ENCODE measurements at places on chromosomes 1 and 21.

GRCh38 chr1:66335859-66336640 lies 197.9 kb upstream of the SGIP1 start:
- DNase-seq, result no peak

DNA sequence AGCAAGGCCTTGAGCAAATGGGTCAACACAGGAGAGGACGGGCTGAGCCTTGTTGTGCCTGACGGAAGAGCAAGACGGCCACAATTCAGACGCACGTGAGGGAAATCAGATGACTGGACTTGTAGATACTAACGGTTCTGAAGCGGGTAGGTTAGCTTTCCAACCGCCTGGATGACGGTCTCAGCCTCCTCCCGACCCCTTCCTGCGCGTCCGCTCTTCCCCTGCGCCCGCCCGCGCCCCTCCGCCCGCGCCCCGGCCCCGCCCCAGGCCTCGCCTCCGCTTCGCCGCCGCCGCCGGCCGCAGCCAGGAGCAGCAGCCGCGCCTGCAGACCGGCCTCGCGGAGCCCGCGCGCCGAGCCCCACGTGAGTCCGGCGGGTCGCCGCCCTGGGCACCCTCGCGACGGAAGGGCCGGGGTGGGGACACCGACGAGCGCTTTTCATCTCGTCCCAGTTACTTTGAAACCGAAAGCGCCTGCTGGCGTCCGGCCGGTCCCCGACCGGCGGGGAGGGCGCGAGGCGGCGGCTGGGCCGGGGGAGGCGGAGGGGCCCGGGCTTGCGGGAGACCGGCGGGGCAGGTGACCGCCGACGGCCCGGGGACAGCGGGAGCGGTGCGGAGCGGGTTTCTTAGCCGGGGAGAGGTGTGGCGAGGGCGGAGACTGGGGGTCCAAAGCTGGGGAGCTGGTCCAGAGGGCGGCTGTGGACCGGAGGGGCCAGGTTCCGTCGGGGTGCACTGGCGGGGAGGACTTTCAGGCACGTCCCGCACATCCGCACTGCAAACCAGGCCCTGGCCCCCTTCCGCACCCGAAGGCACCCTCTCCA lies at the start of gene TRAF5:
TSS of gene TRAF5 (plus strand) at position 306 of the 818 bp plus-strand sequence. CDS start 26,407 bp downstream, outside the sequence.
- no peak for DNase-seq

- DNase-seq, result no peak
Observed at GRCh38 chr21:44706706-44707581, 4.4 kb downstream of the TSPEAR start.

DNA sequence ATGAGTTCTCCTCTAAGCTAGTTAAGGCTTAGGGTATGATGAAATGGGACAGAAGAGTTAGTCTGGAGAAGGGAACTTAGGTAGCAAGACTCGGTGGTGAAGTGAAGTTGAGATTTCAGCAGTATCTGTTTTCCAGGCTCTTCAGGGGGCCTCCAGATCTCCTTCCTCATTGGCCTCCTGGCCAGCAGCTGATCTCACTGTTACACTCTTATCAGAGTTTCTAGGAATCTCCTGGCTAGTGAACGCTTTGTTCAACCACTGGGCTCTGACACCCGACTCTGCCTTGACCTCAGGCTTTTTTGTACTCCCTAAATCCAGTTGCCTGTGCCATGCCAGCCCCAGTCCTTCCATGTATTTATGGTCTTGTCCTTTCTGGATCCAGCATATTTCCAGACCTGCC lies 311.0 kb downstream of the ASTN1 start:
- no peak for DNase-seq

DNA sequence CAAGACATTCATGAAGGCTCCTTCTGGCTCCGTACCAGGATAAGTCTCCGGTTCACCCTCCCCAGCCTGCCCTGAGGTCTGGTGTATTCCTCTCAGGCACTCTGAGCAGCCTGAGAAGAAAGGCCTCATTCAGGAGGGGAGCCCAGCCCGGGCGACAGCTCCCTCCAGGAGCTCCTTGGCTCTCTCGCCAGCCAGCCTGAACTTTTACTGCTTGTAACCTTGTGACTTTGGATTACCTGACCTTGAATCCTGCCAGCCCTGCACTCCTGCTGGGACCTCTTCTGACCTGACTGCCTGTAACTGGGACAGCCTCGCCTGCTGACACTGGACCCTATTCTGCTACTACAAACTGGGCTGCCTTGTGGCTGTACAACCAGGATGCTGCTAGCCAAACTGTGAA lies 65.8 kb downstream of the CD34 start:
- DNase-seq, result no peak

- DNase-seq, result no peak
Observed at GRCh38 chr21:45853703-45854342, 127.7 kb upstream of the COL6A1 start.

All from skeletal muscle cell (primary cell).